ENCODE measurements at places on chromosomes 2 and 18.

DNA sequence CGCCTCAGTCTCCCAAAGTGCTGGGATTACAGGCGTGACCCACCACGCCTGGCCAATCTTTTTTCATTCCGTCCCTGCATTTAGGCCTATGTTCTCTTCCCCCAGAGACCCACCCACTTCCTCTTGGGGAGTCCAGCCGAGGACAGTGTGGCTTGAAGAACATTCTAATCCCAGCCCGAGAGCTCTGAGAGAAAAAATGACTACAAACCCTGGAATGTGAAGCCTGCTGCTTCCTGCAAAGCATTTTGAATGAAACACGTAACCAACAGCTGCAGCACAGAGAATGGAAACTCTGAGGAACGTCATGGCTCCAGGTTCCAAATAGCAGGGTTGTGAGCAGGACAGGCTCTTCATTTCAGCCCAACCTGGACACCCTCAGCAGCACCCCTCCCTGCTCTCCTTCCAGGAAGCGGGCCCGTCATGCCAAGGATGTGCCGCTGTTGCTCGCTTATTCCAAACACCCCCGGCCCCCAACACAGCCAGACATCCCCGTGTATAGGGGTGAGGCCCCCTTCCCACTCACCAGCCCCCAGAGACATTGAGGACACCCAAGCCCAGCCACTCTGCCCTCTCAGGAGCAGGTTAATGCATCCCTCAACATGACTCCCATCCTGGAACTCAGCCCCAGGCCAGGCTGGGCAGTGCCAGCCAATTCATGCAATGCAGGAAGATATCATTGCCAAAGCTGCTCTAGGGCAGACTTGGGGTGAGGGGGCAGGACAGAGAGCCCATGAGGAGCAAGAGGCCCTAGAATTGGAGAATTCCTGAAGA is 139.8 kb downstream of the ZFP36L2 start:
- DNase-seq, result no peak

GRCh38 chr2:85264471-85264870 is 63.3 kb downstream of the TGOLN2 start:
- no peak for DNase-seq

DNA sequence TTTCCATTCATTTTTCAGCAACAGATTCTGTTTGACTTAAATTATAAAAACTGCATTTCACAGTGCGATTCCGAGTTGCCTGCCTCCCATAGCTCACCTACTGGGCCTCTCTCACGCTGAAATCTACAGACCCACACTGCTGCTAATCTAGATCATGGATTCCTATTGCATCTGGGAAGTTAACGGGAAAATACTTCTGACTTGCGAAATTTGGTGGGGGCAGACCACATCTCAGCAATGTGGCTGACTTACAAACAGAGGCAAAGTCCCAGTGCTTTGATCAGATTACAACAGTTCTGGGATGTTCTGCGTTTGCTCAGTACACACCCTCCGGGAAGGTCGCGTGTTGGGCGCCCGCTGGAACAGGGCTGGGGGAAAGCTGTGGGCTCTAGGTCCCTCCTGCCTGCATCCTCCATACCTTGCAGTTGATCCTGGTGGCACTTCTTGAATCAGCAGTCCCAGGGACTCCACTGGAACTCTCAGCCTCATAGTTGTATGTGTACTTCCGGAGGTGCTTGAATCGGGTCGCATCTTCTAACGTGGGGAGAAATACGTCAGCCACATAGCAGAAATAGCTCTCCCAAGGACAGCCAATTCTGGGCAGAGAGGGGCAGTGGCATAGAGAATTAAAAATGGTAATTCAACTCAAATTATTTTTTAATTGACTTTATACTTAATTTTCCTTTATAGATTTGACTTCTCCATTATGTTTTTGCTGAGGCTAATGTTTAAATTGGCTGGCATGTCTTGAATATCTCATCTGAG is 1.7 kb downstream of the APOB start:
- DNase-seq, result no peak

- no peak for DNase-seq
Measured at GRCh38 chr2:67436221-67436620, 39.1 kb downstream of the ETAA1 start.

DNA sequence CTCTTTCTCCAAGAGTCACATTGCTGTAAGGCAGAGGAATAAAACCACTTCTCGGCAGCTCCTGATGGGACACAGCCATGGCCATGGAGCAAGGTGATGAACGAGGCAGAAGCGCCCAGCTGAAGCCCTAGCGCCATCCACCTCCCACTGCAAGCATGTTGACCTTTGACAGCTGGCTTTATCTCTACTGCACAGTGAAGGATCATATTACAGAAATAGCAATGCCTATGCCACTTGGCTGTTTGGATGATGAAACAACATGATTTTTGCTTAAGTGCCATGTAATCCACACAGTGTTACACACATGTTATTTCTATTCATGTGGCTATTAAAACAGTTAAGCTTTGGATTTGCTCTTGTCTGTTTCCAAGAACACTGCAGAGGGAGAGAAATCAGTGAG is 167.7 kb downstream of the VAPA start:
- DNase-seq, result no peak

- no peak for DNase-seq
Measured at GRCh38 chr18:52377094-52377493, 37.1 kb downstream of the DCC start.

DNA sequence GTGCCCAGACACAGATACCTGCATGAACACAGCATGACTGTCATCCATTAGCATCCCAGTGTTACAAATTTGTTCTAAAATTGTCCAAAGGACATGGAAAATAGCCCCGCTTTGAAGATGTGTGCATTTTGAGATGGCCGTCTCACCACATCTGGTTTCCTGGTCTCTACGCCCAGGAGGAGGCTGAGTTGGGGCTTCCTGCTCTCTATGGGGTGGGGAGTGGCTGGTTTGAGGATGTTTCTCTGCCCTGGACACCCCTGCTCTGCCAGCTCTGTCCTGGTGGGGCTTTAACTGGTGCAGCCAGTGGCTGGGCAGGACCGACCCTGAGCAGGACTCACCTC is 74.6 kb upstream of the SMAD7 start:
- DNase-seq, result no peak
